ENCODE measurements at places on chromosomes 1 and 21. TPM values are rescaled to one million over a fixed set of nuclear protein-coding genes. Genes with fewer than 3 reads are reported as not detected.
A peak's percentile ranks its signal among the peaks of the same experiment; 100 is the strongest.

PSMD4 gene
- total RNA-seq: 256 TPM

PLEKHA6 gene
- 5.5 TPM for total RNA-seq

GRCh38 chr21:42453986-42454570 lies 41.9 kb downstream of the RSPH1 start:
- no peak overlapping the region for H3K27ac ChIP-seq
- no peaks in the 10 kb centered on the region for H3K36me3 ChIP-seq
- no peaks in the 10 kb centered on the region for H3K27me3 ChIP-seq
- no peak overlapping the region for H3K4me3 ChIP-seq
- no peak for DNase-seq

- peaks cover 7% of the 10 kb centered on the region for H3K4me1 ChIP-seq
- no peak overlapping the region for H3K27ac ChIP-seq
- DNase-seq: no peak
- H3K27me3 ChIP-seq: no peaks in the 10 kb centered on the region
- no peaks in the 10 kb centered on the region for H3K36me3 ChIP-seq
- H3K4me3 ChIP-seq: no peak overlapping the region
Measured at GRCh38 chr1:235822685-235823084, 44.0 kb downstream of the LYST start.

DNA sequence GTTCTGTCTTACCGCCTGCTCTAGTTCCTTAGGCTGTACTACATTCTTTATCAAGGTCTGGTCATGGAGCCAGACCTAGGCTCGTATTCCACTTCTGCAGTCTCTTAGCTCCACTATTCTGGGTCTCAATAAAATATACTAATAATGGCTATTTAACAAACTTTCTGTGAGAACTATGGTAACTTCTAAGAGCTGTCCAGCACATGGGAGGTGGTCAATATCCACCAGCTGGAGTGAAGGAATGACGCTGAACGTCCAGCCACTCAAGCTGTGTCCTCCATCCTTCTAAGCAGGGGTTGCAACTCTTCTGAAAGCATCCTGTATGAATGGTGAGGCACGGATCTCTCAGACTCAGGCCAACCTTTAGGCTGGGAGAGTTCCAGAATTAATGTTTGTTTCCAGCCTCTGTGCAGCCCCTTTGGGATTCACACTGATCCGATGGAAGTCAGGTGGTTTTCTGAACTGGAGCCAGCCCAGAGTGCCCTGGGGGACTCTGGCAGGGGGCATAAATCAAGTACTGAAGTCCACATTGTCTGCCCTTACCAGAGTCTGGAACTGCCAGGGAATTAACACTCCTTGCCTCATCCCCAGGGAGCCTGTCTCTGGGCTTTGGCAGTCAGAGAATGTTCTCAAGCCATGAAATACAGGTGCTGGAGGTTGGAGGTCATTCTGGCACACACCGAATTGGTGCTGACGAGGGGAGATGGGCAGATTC lies 57.4 kb downstream of the BRINP2 start:
- no peak overlapping the region for H3K4me3 ChIP-seq
- DNase-seq: no peak
- H3K36me3 ChIP-seq: no peaks in the 10 kb centered on the region
- no peaks in the 10 kb centered on the region for H3K27me3 ChIP-seq
- no peak overlapping the region for H3K27ac ChIP-seq

CYP4B1 gene
- total RNA-seq: not detected

PROK1 gene
- total RNA-seq: not detected

DNA sequence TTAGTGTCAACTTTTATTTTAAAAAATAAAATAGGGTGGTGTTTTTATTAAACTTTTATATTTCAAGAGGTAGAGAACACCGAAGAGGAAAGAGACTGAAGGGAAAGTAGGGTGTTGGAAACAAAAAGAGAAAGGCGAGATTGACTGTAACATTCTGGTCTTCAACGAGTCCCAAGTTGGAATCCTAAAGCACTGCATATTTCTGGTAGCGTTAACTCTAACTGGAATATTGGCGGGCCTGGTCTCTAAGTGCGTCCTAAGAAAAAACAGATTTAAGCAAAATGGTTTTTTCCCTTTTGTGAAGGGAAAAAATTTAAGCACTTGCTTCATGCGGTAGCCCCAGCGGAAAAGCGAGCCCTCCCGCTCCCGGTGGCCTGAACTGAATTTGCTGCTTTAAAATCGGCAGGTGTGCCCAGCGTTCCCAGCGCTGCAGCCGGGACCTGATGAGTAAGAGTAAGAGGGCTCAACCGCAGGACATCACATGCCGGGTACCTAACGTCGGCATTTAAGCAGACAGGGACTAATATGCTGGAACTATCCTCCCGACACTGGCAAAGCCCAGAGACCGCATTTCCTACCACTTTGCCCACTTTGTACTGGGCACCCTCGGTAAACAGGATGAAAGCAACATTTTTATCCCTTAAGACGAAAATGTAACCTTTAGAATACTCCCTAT lies 30.5 kb upstream of the NFIA start:
- peaks cover 42% of the 10 kb centered on the region for H3K4me1 ChIP-seq
- H3K36me3 ChIP-seq: no peaks in the 10 kb centered on the region
- H3K4me3 ChIP-seq: no peak overlapping the region
- no peak for DNase-seq
- no peak overlapping the region for H3K27ac ChIP-seq

APCS gene
- total RNA-seq: 0.33 TPM

DNA sequence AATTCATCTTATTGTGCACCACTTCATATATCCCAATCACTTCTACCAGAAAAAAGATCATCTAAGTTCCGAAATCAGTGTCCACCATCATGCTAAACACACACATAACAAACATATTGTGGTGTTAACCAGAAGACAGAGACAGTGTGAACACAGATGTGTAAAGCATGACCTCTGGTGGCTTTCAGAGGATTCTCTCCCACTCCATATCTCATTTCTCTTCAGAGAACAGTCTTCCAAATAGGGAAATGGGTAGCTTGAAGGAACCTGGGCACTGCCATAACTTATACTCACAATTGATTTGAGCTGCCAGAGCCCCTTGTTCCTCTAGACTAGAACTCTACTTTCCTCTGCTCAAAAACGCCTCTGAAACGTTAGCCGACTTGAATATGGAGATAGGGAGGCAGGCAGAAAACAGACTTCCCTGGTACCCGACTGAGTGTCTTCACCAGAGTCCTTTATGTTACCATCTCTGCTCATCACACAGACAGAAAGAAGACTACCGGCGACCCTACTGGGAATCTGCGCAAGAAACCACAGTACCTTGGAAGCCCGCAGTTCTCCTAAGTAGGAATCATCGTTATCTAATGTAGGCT lies 1.8 kb upstream of the ELAPOR1 start:
- DNase-seq: no peak
- no peaks in the 10 kb centered on the region for H3K4me1 ChIP-seq
- no peaks in the 10 kb centered on the region for H3K36me3 ChIP-seq
- H3K27ac ChIP-seq: no peak overlapping the region
- H3K4me3 ChIP-seq: peak overlapping the region; percentile 30

DNA sequence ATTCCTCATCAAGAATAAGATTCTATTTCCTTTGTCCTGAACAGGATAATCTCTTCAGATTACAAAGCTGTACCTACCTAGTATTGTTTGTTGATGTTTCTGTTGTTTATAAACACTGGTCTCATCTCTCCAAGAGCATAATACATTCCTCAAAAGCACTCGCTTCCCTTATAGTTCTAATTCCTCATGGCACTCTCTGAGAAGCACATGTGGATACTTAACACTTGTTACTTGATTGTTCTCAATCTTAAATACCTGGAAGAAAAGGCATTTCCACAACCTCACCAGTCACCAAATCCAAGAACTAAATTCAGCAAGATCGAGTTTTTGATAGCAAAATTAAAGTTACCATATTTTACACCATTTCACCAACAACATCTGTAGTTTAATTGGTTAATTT lies 145.9 kb upstream of the DUSP10 start:
- H3K27ac ChIP-seq: no peak overlapping the region
- H3K4me1 ChIP-seq: no peaks in the 10 kb centered on the region
- no peaks in the 10 kb centered on the region for H3K36me3 ChIP-seq
- H3K4me3 ChIP-seq: no peak overlapping the region

DNA sequence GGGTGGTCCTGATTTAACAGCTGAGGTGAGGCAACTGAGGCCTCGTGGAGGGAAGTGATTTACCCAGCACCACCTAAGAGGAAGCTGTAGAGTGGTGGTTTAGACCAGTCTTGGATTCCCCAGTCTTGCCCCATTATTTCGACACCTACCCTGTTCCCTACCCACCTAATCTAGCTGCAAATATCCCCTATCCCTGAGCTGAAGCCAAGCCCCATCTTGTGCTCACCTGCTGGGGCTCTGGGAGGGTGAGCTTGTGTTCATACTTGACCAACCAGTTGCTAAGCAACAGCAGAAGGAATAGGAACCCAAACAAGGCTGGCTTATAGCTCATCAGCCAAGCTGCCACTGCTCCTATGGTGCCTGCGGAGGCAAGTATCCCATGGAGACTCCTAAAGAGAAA lies 2.0 kb downstream of the TEX46 start:
- no peaks in the 10 kb centered on the region for H3K4me1 ChIP-seq
- no peak overlapping the region for H3K27ac ChIP-seq
- no peak for DNase-seq

- no peaks in the 10 kb centered on the region for H3K36me3 ChIP-seq
- no peaks in the 10 kb centered on the region for H3K27me3 ChIP-seq
- DNase-seq: no peak
- peaks cover 6% of the 10 kb centered on the region for H3K4me1 ChIP-seq
- no peak overlapping the region for H3K27ac ChIP-seq
- H3K4me3 ChIP-seq: no peak overlapping the region
Measured at GRCh38 chr1:77407738-77408375, 126.0 kb downstream of the AK5 start.

DNA sequence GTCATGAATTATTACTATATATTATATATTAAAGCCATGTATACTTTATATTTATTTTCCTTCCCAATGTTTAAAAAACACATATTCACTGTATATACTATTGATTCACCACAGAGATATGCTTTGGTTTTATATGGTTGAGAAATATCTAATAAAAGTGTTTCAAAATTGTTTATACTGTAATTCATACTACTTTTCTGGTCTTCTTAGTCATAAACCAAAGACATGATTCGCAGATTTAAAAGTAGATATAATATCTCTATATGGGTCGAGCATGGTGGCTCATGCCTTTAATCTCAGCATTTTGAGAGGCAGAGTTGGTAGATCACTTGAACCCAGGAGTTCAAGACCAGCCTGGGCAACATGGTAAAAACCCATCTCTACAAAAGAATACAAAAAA lies 738.4 kb downstream of the USP25 start:
- H3K27ac ChIP-seq: no peak overlapping the region
- H3K36me3 ChIP-seq: no peaks in the 10 kb centered on the region
- H3K27me3 ChIP-seq: no peaks in the 10 kb centered on the region
- DNase-seq: no peak
- H3K4me3 ChIP-seq: no peak overlapping the region

KISS1 gene
- not detected for total RNA-seq

FHL3 gene
- total RNA-seq: 23.4 TPM

UMODL1 gene
- 0.18 TPM for total RNA-seq

MIXL1 gene
- total RNA-seq: 0.69 TPM

PDZK1IP1 gene
- not detected for total RNA-seq
